ENCODE measurements at places on chromosomes 1 and 21.

DNA sequence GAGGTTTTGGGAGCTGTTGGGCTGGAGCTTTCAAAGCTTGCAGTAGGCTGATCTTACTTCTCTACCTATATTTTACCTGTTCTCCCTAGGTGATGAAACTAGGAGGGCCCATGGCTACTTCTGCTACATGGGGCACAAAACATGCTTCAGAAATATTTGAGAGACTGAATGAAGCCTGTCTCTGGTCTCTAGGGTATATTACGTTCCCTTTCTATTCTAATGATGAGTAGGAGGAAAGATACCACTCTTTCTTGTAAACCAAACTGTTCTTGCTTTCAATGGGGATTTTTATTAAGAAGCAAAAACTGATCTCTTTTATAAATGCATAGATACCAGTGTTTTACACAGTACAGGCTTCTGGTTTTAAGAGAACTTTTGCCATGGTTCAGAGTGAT, 103.1 kb downstream of the GALNT2 start:
- no peak for DNase-seq

- DNase-seq = no peak
Measured at GRCh38 chr1:51610637-51611036, 6.3 kb upstream of the OSBPL9 start.

GRCh38 chr1:48644190-48644900, 132.3 kb downstream of the BEND5 start:
- DNase-seq = no peak

- DNase-seq = no peak
Measured at GRCh38 chr1:42173155-42173933, 8.8 kb upstream of the GUCA2A start.

DNA sequence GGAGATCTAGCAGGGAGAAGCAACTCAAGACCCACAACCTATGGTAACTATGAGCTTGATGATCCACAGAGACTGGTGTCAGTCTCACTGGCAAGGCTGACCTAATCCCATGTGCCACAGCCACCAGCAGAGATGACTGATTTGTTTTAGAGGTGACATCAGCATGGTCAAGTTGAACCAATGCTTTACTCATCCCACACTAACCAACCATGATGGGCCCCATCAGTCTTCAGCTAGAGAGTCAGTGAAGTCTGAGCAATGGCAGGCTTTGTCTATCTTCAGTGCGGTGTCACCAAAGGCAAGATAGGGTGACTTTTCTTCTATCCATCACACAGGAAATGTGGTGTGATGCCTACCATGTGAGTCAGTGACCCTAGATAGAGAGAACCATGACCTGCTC, 1470.7 kb downstream of the NCAM2 start:
- no peak for DNase-seq

- DNase-seq = no peak
Measured at GRCh38 chr21:36728371-36729111, 29.6 kb downstream of the SIM2 start.

DNA sequence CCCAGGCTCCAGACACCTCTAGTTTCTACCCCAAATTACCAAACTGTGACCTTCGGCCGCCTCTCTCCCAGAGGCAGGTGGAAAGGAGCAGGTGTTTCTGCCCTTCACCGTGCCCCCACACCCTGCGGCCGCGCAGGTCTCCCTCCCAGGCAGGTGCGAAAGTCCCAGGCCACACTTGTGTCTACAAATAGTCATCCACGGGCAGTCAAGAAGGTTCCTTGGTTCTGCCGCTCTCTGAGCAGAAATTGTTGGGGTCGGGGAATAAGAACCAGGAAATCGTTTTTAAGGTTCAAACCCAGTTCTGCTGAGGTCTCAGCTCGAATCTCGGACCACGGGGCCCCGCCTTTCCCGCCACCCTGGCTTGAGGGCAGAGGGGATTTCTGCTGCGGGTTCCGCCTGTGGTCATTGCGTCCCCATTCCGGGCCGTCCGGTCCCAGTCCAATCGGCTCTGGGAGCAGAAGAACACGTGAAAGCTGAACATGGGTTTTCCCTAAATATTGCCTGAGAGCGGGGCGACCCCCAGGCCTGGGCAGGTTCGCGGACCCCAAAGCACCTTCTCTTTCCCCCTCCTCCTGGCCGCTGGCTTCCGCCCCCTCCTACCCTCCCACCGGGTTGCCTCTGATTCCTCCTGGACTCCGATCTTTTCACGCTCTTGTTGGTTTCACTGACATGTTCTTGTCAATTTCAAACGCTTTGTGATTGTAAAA, 1.2 kb upstream of the ATF3 start:
- no peak for DNase-seq

DNA sequence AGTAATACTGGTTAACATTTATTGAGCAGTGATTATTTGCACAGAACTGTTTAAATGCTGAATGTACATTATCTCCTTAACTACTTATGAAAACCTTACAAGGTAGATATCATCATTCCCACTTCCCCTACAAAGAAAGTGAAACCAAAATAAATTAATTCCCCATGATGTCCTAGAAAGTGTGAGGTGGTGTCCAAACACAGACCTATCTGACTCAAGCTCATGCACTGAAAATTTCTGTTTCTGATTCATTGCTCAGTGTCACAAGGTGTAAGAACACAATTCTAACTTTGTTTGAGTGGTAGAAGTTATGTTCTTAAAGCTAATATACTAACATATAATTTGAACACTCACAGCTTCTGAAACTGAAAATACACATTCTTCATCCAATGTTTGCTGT, 178.7 kb downstream of the MRPL39 start:
- DNase-seq = no peak

- no peak for DNase-seq
Measured at GRCh38 chr1:206709322-206709721, 24.6 kb downstream of the MAPKAPK2 start.

GRCh38 chr1:2256435-2257244, 28.5 kb downstream of the SKI start:
- no peak for DNase-seq

GRCh38 chr1:184310157-184310819, 76.5 kb upstream of the C1orf21 start:
- no peak for DNase-seq

GRCh38 chr1:228285661-228286504, 78.0 kb downstream of the OBSCN start:
- DNase-seq = no peak

DNA sequence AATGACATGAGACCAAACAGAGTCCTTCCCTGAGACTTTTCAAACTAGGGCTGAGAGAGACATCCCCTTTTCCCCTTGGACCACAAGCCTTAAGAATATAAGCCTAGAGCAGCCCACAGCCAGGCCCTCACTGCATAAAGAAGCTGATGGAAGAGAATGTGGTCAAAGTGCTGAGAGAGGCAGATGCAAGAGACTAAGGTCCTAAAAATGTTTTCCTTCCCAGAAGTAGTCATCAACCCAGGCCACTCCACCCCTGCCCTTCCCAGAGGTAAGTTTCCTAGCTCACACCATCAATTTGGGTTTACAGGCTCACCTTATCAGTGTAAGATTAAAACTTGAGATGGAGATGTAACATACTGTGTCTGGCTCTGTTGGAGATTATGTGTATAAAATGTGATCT, 58.2 kb downstream of the BCAR3 start:
- no peak for DNase-seq

GRCh38 chr21:34526618-34527290, 14.7 kb upstream of the KCNE1 start:
- DNase-seq = no peak

GRCh38 chr1:214002472-214002871, 14.7 kb downstream of the PROX1 start:
- peak; percentile 82 for DNase-seq

DNA sequence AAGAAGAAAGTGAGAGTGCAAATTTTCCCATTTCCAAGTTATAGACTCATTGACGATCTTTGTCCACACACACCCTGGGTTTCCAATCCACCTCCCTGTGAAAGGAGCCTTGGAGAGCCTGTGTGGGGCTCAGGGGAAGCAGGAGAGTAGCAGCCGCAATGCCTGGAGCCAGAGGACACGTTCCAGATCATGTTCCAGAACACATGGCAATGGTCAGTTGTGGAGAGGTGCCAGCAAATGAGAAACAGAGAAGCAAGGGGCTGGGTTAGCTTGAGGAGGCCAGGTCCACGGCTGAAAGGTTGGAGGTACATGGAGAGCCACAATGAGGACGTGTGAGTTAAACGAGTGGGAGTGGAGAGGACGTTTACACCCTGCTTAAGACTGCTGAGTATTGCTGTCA, 33.0 kb upstream of the SIPA1L2 start:
- DNase-seq = no peak

DNA sequence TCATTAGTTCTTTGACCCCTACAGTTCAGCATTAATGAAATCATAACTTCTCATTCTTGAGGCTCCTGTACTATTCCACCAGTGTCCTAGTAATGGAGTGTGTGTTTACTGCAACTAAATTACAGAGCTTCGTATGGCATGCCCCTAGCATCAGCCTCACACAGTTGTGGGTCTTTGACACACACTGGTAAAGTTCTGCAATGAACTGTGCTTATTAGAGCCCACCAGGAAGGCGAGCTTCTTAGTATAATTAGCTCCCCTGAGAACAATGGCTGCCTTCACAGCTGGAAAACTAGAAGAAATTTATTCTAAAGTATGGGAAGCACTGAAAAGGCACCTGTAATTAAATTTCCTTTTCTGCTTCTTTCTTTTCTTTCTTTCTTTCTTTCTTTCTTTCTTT, 251.1 kb upstream of the RGS18 start:
- DNase-seq = no peak

DNA sequence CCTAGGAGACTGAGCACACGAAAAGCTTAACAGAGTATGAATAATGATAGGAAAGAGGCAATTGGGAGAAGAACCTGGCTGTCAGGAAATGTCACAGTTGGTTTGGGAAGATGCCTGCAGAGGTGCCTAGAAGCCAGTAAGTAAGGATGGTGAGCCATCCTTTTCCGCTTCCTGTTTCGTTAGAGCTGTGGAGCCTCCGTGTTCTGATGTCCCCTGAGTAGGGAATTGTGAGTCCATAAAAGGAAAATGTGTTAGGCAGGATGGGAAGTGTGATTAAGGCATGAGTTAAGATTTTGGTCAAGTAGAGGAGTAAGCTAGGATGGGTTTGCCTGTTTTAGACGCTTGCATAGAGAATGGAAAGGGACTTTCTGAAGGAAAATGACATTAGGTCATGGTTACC, 9.0 kb downstream of the CLIC4 start:
- no peak for DNase-seq

DNA sequence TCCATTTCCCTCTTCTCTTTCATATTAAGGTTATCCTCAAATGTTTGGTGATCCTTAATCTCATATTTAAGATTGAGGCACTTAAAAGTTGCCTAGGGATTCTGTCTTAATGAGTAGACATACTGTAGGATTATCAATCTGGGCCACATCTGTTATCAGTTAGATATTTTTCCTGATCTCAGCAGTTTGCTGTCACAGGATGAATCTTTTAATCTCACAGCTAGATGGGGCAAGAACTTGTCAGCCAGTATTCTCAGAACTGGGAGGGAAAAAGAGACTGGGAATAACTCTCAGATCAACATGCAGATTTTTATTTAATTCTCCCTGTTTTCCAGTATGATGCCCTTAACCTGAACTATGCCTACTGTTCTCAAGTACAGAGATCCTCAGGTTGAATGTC, 14.0 kb downstream of the ZNF644 start:
- DNase-seq = no peak

DNA sequence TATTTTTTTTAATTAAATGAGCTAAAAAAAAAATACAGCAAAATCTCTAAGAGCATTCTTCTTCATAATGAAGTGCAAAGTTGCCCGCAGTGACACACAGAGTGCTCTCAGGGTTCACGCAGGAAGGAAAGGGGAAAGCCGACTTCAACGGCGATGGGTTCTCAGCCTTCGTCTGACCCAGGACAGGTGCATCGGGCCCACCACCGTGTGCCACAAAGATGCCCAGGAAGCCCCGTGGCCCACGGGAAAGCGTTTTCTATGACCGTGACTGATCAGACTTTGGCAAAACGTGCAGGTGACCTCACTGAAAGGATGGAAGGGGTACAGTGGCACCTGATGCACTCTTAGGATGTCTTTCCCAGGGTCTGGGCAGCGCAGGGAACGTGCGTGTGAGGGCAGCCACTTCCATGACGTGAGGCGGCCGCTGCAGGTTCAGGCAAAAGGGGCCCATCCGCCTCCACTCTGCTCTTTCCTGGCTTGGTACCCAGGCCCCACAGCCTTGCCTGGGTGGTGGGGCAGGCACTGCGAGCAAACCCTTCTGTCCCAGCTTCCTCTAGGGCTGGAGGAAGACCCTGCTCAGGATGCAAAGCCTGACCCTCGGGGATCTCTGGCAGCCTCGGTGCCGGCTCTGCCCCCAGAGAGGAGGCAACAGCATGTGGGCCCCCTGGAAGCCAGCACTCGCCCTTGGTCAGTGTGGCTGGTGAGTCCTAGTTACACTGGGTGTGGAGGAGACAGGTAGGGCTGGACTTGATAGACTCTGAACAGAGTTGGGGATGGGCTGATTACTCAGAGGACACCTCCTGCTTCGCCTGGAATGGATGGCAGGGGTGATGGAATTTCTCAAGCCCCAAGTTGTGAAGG, 8.3 kb downstream of the LRRC47 start:
- no peak for DNase-seq

- DNase-seq = no peak
Measured at GRCh38 chr1:177976596-177976995, 6.7 kb upstream of the SEC16B start.

- DNase-seq = no peak
Measured at GRCh38 chr21:37636152-37636860, 269.7 kb downstream of the DYRK1A start.

- no peak for DNase-seq
Measured at GRCh38 chr1:12677565-12677964, 33.7 kb downstream of the AADACL4 start.

- no peak for DNase-seq
Measured at GRCh38 chr21:41761211-41761933, 5.5 kb downstream of the RIPK4 start.

DNA sequence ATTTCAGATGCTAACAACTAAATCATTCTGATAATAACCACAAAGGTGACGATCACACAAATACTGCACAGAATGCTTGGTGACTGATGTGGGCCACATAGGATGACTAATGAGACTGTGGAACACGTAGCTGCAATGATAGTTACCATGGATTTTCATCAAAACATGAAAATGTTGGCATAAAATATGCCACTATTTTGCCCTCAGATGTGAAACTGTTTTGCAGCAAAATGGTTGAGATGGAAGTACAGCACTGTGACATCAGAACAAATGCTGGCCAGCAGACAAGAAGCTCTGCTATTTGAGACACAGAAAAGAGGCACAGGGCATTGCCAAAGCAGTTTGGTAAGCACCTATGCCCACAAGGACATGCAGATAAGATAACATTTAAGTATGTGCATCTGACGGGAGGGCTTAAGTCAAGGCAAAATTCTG, 83.8 kb downstream of the NIBAN1 start:
- DNase-seq = no peak

GRCh38 chr1:51504806-51505525, 14.1 kb downstream of the EPS15 start:
- DNase-seq = no peak

- no peak for DNase-seq
Measured at GRCh38 chr1:53685272-53686051, 53.5 kb downstream of the GLIS1 start.
